ENCODE measurements at places on chromosomes 6 and 20. TPM values are rescaled to one million over a fixed set of nuclear protein-coding genes. Genes with fewer than 3 reads are reported as not detected.

The CTAGE9 gene
- not detected for total RNA-seq

The GLP1R gene
- total RNA-seq = not detected

The TP53INP2 gene
- total RNA-seq = 5.0 TPM

The TMEM239 gene
- total RNA-seq = not detected

The PLTP gene
- 3.9 TPM for total RNA-seq

The PSMA7 gene
- 837 TPM for total RNA-seq

The RIN2 gene
- total RNA-seq = 22.4 TPM

The UBD gene
- total RNA-seq = not detected

The TXNDC5 gene
- total RNA-seq = 244 TPM

The SPATA25 gene
- 0.21 TPM for total RNA-seq

The COX4I2 gene
- total RNA-seq = not detected

The FABP7 gene
- not detected for total RNA-seq

The CDS2 gene
- total RNA-seq = 35.8 TPM

The NMBR gene
- not detected for total RNA-seq

The RAET1L gene
- not detected for total RNA-seq

The HLA-DPA1 gene
- 0.34 TPM for total RNA-seq

The MARCKS gene
- total RNA-seq = 150 TPM

The MYT1 gene
- total RNA-seq = 2.4 TPM

The CD93 gene
- not detected for total RNA-seq

The ZNF334 gene
- total RNA-seq = 0.12 TPM

The KCNQ5 gene
- total RNA-seq = 6.7 TPM

The RNF39 gene
- not detected for total RNA-seq

The FOXQ1 gene
- 0.24 TPM for total RNA-seq

The PKIB gene
- 4.1 TPM for total RNA-seq

The BMP5 gene
- total RNA-seq = not detected

The CCM2L gene
- not detected for total RNA-seq

The LZTS3 gene
- total RNA-seq = 2.7 TPM

The GJA10 gene
- total RNA-seq = not detected

The EYS gene
- total RNA-seq = 0.81 TPM

The TAP2 gene
- 25.0 TPM for total RNA-seq

The FRK gene
- 0.05 TPM for total RNA-seq

The RAET1G gene
- total RNA-seq = 2.0 TPM

The CFAP61 gene
- 0.16 TPM for total RNA-seq

The UST gene
- total RNA-seq = 2.4 TPM

The ZSCAN9 gene
- total RNA-seq = 14.0 TPM

The COL12A1 gene
- total RNA-seq = 9.0 TPM

The HCK gene
- total RNA-seq = not detected

The MAFB gene
- total RNA-seq = 0.62 TPM

The FILIP1 gene
- 0.29 TPM for total RNA-seq

The WFDC2 gene
- total RNA-seq = not detected

The TMC2 gene
- total RNA-seq = not detected

The EBF4 gene
- 7.2 TPM for total RNA-seq

The DEFB118 gene
- not detected for total RNA-seq

The ROS1 gene
- total RNA-seq = 0.47 TPM

The RHAG gene
- not detected for total RNA-seq

The TMEM244 gene
- total RNA-seq = not detected

The CPXM1 gene
- not detected for total RNA-seq

The RIPOR2 gene
- total RNA-seq = 0.53 TPM

The EPPIN gene
- not detected for total RNA-seq

The PRKN gene
- total RNA-seq = 0.43 TPM

The SLC13A3 gene
- total RNA-seq = not detected

The SDC4 gene
- 42.4 TPM for total RNA-seq

The DEFB132 gene
- total RNA-seq = not detected

The GTSF1L gene
- not detected for total RNA-seq

The TCF21 gene
- not detected for total RNA-seq

The BPI gene
- total RNA-seq = not detected

The TREM1 gene
- total RNA-seq = not detected

The SLPI gene
- total RNA-seq = 0.33 TPM

The TGM6 gene
- total RNA-seq = not detected

The SMPDL3A gene
- 6.3 TPM for total RNA-seq
